ENCODE measurements at places on chromosomes 1 and 21.

GRCh38 chr21:41124641-41125201 is 43.2 kb upstream of the BACE2 start:
- DNase-seq, result no peak

DNA sequence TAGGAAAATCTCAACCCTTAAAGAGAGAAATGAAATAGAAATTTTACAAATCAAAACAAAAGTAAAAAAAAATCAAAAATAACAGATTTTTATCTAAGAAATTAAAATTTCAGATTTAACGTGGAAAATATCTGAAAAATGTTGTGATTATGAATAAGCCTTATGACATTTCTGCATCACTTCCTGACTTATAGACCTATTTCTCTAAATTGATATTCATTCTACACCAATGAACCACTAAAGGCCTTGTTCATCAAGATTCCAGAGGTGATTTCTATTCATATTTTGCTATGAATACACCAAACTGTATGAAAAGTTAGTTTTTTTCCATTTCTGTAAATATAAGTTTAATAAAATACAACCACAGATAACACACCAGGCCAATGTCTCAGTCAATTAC is 261.5 kb downstream of the SMYD3 start:
- no peak for DNase-seq

DNA sequence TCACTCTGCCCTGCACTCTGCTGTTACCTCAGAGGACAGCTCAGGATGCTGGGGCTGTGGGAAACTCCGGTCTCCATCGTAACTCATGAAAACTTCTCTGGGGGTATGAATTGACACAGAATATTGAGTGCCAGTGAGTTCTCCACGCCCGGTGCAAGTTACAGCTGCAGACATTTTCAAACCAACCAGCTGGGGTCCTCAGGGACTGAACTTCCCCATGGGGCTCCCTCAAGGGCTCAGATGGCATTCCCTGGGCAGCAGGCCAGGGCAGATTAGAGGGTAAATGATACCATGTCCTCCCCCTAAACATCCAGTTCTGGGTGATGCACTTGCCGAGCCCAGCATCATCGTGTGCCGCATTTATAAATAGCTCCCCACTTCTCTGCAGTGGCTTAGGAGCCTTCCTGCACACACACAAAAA is 27.8 kb upstream of the CCSAP start:
- DNase-seq, result no peak

DNA sequence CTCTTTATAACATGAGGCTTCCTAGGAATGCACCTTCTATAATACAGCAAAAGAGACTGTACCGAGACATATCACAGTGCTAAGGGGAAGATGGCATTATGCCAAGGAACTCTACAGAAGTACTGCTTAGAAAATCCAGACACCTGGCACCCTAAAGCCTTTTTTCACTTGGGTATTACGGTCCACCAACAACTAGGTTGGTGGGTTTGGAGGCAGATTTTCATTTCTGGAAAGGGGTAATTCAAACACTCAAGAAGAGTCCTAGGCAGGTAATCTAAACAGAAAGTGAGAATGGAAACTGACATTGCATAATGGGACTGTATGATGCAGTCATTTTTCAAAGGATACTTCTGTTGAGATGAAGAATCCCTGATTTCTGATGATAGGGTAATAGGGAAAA is 19.6 kb downstream of the SCMH1 start:
- no peak for DNase-seq

DNA sequence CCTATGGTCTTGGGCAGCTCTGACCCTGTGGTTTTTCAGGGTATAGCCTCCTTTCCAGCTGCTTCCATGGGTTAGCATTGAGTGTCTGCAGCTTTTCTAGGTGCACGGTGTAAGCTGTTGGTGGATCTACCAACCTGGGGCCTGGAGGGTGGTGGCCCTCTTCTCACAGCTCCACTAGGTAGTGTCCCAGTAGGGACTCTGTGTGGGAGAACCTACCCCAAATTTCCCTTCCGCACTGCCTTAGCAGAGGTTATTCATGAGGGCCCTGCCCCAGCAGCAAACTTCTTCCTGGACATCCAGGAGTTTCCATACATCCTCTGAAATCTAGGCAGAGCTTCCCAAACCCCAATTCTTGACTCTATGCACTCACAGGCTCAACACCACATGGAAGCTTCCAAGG is 111.0 kb upstream of the C1orf87 start:
- no peak for DNase-seq

DNA sequence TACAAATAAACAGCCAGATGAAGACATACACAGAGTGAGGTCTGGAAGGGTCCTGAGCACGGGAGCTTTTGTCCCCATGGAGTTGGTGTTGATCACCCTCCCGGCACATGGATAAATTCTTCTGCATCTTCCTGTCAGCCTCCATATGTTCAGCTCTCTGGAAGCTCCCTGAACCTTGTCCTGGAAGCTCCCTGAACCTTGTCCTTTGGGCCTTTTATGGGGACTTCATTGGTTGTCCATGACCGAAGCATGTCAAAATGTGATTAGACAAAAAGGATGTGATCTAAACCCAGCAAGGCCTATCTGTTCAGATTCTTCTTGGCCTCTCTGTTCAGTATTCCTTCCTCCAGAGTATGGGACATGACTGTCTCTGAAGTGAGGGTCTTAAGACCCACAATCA is 25.4 kb upstream of the RNF11 start:
- no peak for DNase-seq

DNA sequence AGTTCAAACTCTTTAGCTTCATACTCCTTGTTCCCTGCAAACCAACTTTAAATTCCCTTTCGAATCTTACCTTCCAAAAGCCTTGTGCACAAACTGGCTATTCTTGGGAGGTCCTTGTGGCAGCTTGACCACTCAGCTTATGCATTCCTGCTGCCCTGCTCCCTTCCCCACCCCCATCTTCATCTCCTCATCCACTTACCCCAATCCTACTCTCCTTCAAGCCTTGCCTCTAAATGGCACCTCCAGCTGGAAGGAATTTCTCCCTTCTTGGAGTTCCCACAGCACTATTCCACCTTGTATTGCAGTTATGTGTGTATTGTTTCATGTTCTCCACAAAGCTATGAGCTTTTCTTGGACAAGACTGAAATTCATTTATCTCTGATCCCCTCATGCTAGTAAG is 15.3 kb upstream of the DIRAS3 start:
- DNase-seq, result no peak

DNA sequence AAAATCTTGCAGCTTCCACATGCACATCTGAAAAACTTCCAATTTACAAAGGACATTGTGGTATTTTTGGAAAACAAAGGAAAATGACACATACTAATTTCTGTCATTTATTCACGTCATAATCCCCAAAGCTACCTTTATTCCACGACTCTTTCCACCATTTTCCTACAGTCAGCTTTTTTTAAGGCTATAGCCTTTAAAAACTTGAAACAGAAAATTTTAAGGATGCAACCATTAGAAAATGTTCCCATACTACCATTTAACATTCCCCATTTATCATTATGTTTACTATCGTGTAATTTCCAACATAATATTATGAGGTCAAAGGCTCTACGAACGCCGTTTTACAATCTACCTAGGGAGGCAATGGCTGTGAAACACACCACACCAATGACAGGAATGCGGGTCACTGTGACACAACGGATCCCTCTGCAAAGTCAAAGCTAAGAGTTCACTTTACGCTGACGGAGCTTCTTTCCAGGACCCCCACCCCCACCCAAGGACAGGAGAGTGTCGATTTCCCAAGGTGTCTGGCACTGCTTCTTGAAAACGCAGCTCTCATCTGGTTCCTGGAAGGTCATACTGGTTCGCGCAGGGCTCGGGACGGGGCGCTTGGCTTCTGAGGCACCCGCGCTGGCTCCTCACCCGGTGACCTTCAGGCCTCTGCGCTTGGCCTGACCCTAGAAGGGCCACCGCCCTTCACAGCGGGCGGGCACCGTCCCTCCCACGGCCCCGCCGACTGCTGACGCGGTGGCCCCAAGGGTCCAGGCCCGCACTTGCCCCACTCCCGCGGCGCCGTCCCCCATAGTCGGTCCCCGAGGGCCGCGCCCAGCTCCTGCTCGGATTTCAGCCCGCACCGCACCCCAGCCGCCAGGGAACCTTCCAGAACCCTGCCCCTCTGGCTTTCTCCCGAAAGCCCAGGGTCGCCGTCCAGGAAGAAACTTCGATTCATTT is 50.5 kb upstream of the ATF3 start:
- DNase-seq, result peak; percentile 61

GRCh38 chr1:94729267-94729666 is 90.9 kb upstream of the SLC44A3 start:
- DNase-seq, result no peak

- DNase-seq, result no peak
Measured at GRCh38 chr21:42568376-42568775, 54.7 kb downstream of the SLC37A1 start.

GRCh38 chr1:206472024-206472423 is 1.7 kb downstream of the IKBKE start:
- no peak for DNase-seq

- no peak for DNase-seq
Measured at GRCh38 chr1:109615879-109616278, 3.5 kb downstream of the GNAT2 start.

DNA sequence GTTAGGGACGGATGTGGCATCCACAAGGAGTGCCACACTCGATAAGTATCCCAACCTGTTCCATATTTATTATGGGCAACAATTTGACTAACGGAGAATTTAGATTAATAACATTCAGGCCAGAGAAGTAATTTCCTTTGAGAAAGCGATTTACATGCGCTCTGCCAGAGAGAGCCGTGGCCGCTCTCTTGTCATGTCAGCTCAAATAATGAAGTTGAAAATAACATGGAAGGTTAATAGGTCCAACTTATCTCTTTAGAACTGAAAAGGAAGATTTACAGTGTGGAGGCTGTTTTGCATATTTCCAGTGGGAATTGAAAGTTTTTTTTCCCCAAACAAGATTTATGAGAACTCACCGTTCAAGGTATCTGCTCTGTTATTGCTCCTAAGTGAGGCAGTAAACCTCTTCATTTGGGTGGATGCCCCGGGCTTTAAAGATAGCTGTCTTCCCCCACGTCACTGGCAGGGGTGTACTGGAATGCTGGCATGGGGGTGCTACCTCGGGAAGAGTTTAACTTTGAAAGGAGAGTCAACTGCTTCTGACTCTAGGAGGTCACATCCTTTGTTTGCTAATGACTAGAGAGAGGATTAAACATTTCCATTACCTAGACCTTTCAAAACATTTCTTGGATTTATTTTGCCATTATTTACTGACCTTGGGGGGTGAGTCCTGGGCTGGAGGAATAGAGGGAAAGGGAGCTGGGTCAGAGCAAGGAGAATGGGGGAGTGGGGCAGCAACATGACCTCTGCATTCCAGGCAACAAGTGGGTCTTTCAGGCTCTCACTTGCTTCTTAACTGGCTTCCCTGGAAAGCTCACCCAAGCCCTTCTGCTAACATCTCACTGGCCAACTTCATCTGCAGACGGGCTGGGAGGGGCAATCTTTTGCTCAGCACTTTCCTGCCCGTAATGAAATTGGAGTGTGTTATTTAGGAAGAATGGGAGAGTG is 204.2 kb downstream of the CAMTA1 start:
- DNase-seq, result no peak

GRCh38 chr1:246724731-246725095 is 504 bp downstream of the SCCPDH start:
- peak; percentile 9 for DNase-seq

DNA sequence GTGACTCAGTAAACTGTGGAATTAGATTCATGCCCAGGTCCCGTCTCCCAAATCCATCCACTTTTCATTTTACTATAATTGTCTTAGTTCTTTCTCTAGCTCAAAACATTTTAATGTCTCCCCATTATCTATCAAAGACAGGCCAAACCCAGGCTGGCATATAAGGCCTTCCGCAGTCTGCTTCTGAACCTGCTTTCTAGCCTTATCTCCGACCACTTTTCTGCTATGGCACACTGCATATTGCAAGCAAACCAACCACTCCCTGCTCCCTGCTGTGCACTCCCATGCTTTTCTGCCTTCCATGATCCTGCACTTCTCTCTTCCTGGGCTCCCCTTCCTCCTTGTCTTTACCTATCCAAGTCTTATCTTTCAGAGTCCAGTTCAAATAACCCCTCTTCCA is 17.3 kb upstream of the PIGM start:
- no peak for DNase-seq

- no peak for DNase-seq
Measured at GRCh38 chr1:161197560-161198193, 1.2 kb downstream of the ADAMTS4 start.

- peak; percentile 92 for DNase-seq
Measured at GRCh38 chr1:31548907-31549808, 27.2 kb upstream of the TINAGL1 start.

GRCh38 chr1:217781056-217781455 is 149.9 kb downstream of the SPATA17 start:
- DNase-seq, result no peak

DNA sequence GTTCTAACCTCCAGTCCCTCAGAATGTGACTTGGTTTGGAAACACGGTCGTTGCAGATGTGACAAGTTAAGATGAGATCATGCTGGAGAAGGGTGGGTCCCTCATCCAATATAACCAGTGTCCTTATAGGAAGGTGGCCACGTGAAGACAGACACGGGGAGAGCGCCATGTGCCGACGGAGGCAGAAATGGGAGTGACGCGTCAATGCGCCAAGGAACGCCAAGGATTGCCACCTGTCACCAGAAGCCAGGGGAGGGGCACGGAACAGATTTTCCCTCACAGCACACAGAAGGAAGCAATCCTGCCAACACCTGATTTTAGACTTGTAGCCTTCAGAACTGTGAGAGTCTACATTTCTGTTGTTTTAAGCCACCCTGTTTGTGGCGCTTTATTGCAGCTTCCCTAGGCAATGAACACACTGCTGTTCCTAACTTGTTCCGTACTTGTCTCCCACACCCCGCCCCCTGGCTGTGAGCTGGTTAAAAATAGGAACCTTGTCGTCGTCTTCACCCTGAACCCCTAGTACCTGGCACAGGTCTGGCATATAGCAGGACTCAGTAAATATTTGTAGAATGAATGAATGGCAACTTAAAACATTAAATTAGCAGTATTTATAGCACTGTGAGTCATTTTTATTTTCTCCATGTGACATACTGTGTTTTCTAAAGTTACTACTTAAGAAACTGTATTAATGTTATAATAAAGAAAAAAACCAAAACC is 14.2 kb downstream of the RIMS3 start:
- no peak for DNase-seq

DNA sequence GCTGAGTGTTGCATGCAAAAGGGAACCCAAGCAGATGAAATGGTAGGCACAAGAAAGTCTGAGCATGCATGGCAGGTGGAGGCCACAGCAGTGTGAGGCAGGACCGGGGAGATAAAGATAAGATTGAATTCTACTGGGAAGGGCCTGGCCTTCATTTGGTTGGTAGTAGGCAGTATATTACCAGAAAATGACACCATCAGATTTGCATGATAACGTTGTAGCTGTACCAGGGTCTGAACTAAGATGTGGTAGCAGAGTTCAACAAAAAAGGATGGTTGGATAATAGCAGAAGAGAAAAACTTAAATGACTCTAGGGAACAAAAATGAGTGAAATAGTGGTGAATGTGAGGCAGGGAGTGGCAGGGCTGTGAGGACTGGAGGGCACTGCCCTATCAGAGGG is 75.6 kb upstream of the DNAJC6 start:
- no peak for DNase-seq

- no peak for DNase-seq
Measured at GRCh38 chr1:98336472-98337083, 324.9 kb upstream of the SNX7 start.

- DNase-seq, result no peak
Measured at GRCh38 chr1:202951437-202951836, 6.7 kb downstream of the ADIPOR1 start.
